ENCODE measurements at places on chromosomes 2 and 18.

GRCh38 chr2:41962922-41963622 lies 84.7 kb upstream of the PKDCC start:
- DNase-seq: no peak

DNA sequence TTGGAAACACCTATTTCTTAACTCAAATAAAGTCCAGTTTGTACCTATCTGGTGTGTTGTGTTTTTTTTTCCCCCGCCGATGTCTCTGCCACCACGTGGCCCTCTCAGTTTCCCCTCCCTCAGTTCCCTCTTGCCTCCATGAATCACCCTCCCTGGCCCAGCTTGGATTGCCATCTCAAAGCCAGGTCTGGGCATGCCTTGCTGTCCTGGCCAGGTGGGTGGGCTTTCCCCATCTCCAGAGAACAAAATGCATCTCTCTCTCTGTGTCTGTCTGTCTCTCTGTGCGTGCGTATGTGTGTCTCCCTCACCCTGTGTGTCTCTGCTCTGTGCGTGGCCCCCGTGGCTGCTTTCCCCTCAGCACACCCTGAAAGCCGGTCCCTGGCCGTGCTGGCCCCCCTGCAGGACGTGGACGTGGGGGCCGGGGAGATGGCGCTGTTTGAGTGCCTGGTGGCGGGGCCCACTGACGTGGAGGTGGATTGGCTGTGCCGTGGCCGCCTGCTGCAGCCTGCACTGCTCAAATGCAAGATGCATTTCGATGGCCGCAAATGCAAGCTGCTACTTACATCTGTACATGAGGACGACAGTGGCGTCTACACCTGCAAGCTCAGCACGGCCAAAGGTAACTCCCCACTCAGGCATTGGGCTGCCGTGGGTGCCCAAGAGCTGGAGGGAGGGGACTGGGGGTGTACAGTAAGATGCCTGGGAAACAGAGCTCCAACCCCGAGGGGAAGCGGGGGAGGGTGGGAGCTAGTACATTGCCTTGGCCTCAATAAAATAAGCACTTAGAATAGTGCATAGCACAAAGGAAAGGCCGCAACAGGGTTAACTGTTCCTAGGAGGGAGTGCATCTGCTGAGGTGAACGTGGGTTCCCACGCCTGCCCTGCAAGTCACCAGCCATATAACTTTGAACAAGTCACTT lies 31.6 kb upstream of the GMPPA start:
- no peak for DNase-seq

GRCh38 chr2:143246815-143247744 lies 117.9 kb downstream of the ARHGAP15 start:
- DNase-seq: no peak

GRCh38 chr2:36915627-36916026 lies 50.7 kb downstream of the STRN start:
- DNase-seq: no peak

DNA sequence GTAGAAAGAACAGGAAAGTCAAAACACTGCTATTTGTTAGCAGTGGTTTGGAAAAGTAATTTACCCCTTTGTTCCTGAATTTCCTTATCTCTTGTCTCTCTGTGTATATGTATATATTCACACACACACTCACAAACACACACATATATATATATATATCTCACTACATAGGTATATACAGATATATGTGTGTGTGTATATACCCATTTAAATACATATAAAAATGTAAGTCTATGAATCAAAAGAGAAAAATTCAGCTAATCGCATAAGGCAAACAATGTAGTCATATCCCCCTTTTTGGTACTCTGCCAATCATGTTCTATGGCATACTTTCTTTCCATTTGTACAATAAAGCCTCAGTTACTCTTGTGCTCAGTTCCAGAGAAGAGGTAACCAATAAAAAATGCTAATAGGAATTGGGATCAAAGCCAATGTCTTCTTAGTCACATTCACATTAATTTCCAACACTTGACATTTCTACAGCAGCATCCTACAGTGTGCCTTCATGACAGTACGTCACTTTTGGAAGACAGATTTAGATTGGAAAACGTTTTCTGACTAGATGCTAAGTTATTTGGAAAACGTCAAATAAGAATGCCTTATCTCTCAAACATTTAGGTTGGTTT lies 94.6 kb downstream of the MC4R start:
- peak; percentile 77 for DNase-seq

- no peak for DNase-seq
These were observed 182.6 kb downstream of the DCDC2C start for GRCh38 chr2:3885629-3886628.

DNA sequence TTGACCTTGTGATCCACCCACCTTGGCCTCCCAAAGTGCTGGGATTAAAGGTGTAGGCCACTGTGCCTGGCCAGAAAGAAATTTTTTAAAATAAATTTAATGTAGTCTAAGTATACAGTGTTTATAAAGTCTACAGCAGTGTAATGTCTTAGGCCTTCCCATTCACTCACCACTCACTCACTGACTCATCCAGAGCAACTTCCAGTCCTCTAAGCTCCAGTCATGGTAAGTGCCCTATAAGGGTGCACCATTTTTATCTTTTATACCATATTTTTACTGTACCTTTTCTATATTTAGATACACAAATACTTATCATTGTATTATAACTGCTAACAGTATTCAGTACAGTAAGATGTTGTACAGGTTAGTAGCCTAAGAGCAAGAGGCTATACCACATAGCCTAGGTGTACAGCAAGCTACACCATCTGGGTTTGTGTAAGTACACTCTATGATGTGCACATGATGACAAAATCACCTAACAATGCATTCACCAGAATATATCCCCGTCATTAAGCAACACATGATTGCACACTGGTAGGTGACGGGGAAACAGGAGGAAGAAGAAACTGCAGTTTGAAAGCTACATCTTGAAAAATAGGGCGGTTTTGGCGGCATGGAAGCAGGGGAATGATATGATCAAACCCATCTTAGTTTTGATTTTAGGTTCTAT lies 105.1 kb upstream of the ITGB6 start:
- peak; percentile 51 for DNase-seq

- no peak for DNase-seq
These were observed 2.2 kb downstream of the PSD4 start for GRCh38 chr2:113175736-113176695.

DNA sequence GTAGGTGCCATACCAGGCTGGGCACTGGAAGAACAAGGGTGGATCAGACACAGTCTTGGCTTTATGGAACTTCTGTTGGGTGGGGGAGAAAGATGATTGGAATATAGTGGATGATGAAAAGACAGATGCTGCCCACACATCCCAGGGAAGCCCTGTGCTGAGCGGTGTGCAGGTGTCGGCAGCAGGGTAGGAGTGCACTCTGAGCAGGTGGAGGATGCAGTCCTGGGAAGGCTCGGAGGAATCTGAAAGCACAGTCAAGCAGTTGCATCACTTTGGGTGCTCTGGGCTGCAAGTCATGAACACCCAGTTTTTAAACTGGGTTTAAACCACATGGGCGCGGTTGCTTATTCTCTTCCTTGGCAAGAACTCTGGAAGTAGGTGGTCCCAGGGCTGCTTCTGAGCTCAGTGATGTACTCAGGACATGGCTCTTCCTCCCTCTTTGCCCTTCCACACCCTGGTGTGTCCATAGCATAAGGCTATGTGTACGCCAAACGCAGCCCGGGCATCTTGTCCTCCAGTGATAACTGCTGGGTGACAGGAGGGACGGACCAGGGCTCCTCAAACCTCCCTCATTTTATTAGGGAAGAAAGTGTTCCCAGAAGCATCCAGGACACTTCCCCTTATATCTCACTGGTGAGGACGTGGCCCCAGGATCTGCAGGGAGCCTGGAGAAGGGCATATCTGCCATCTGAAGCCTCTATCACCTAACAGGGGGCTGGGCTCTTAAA lies 84.0 kb downstream of the SH3RF3 start:
- DNase-seq: no peak

GRCh38 chr2:117717072-117717471 lies 97.4 kb upstream of the DDX18 start:
- no peak for DNase-seq

GRCh38 chr18:12599966-12600365 lies 57.9 kb downstream of the SPIRE1 start:
- no peak for DNase-seq

GRCh38 chr2:235506291-235506996 lies 12.6 kb downstream of the AGAP1 start:
- no peak for DNase-seq

GRCh38 chr2:54336977-54337255 lies 80.9 kb upstream of the TSPYL6 start:
- no peak for DNase-seq

DNA sequence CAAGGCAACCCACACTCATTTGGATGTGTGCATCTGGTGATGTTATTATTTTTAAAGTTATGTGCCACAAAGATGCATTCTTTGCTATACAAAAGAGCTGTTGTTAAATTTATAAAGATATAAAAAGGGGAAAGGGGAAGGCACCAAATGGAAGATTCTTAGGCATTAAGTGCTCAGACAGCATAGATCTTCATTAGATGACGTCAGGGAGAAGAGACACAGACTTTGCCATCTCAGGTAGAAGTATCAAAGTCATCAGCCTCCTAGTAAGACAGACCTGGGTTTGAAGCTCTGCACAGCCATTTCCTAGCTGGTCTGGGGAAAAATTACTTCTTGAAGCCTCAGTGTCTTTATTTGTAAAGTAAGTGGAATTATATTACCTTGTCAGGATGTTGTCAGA lies 1.2 kb upstream of the CLUL1 start:
- DNase-seq: no peak

GRCh38 chr18:47265197-47265596 lies 13.7 kb upstream of the SKOR2 start:
- peak; percentile 78 for DNase-seq

GRCh38 chr2:28437149-28437835 lies 44.6 kb downstream of the FOSL2 start:
- no peak for DNase-seq

Measured in fibroblast of skin of left quadriceps (primary cell).